ENCODE measurements at places on chromosomes 3 and 15.

DNA sequence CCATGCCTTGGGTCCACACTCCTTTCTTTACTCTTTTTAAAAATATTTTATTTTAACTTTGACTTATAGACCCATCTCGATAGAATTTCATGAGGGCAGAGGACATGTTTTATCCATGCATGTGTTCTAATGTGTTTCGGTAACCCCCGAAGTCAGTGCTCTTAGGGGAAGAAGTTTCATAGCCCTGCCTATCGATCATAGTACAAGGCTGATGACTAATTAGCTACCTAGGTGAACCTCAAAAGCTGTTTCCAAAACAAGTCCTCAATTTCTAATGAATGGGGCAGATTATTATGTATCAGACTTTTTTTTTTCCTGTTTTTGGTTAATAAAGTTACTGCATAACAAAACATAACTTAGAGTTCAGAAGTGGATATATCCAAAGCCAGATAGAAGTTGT lies 82.0 kb downstream of the MBNL1 start:
- DNase-seq, result peak; percentile 43

DNA sequence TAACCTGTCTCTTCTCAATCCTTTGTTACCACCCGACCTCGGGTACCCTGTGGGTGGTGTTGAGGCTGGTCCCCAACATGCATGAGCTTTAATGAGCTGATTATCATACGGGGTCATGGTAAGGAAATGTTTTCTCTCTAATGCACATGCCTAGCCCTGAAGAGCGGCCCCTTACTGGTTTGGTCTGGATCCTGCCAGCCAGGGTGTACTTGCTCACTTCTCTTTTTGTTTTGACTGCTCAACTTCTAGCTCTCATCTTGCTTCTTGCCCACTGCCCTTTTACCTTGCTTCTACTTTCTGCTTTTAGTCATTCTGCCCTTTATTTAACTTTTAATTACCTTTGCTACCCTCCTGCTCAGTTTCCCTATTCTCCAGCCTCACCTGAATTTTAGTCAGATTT lies 44.3 kb upstream of the ACAD9 start:
- DNase-seq, result no peak

- no peak for DNase-seq
Observed at GRCh38 chr3:185959609-185960521, 22.1 kb upstream of the TRA2B start.

GRCh38 chr3:44130249-44130648 lies 111.4 kb upstream of the TOPAZ1 start:
- DNase-seq, result no peak

DNA sequence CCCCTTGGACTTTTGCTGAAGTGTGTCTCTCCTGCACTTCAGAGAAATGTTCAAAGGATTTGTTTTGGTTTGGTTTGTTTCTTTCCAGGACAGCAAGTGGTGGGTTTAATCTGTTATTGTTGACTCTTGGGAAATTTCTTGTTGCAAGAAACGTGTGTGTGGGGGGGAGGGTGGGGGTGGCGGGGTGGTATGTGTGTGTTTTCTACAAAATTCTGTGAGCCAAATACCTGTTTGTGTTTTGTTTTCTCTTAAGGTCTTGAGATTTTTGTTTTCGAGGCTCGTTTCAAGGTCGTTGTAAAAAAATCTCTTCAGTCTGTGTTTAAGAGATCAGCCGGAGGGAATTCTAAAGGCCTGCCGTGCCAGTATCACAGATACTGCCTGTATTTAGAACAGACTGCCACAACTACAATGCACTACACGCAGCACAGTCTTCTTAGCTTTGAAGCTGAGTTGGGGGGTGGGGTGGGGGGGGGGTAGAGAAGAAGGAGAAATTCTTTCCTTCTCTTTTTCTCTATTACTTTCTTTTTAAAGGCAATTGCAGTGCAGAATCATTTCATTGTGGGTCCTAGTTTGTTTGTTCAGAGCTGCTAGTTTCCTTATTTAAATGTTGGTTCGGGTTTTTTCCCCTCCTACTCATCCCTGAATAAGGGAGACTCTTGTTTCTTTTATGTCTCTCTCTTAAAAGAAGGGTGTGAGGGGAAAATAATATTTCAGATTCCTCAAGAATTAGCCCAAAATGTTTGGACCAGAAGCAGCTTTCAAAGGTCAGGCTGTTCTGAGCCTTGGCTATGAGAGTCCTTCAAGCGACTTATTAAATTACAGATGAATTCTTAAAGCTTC lies 1.4 kb upstream of the BCL6 start:
- peak; percentile 12 for DNase-seq

GRCh38 chr15:25170113-25170731 lies 215.4 kb downstream of the SNRPN start:
- no peak for DNase-seq

DNA sequence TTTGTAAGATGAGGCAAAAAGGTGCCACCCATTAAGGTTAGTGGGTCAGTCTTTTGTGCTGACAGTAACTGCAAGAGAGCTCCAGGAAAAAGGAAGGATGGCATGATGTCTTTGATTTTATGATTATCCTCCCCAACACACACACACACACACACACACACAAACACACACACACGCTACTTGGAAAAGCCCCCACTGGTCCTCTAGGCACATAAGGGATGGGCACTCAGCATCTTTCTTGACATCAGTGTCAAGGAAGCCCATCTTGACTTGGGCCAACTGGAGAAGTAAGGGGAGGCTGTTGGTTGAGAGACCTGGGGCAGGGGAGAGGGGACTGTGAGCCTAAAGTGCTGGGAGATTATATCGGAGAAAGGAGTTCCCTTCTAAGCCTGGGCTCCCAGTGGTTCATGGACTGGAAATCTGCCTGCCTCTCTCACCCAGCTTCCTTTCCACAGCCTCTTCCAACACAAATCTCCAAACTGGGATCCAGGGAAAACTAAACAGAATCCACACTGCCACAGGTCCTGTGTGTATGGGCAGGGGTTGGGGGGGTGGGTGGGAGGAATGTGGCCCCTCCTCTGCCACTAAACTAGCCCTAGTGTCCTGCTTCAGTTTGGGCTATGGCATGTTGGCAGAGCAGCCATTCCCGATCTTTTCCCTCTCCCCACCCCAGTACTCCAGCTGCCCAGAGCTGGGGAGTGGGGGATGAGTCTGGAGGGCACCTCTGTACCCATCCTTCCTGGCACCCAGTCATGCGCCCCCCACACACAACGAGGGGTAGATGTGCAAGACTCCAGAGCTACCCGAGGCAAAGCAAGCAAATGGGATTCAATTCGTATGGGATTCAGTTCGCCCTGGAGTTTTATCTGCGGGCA lies 1.6 kb downstream of the AMOTL2 start:
- no peak for DNase-seq
